ENCODE measurements at places on chromosomes 5 and 9.

GRCh38 chr9:79952401-79952800 lies 380.6 kb downstream of the TLE4 start:
- DNase-seq: no peak

DNA sequence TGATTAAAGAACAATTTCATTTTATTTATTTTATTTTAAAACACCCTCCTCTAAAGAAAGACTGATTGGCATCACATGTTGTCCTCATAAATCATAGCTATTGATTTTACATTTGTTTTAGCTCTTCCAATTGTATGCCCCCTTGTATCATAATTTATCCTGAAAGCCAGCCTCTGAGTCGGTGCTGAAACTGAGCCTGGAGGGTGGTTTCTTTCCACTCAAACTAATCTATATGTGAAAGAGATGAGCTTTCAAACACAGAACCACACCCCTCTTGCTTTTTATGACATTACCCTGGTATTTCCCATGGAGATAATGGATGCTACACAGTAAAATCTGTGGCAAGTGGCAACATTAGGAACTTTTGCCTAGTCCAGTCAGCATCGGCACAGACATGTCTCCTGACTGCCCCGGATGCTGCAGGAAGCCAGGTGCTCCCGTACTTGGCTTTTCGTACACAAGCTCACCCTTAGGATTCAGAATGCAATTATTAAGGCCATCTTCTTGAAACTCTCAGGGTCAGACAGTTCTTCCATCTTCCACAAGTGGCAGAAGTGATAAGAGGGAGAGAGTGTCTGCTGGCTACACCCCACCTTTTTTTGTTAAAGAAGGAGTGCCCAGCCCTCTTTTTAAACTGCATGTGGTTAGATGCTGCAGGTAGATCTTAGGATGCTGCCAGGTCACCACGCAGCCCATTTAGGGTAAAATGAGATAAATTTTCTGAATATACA lies 91.1 kb downstream of the SNCAIP start:
- no peak for DNase-seq

GRCh38 chr5:149745943-149746324 lies 15.8 kb downstream of the PPARGC1B start:
- no peak for DNase-seq

DNA sequence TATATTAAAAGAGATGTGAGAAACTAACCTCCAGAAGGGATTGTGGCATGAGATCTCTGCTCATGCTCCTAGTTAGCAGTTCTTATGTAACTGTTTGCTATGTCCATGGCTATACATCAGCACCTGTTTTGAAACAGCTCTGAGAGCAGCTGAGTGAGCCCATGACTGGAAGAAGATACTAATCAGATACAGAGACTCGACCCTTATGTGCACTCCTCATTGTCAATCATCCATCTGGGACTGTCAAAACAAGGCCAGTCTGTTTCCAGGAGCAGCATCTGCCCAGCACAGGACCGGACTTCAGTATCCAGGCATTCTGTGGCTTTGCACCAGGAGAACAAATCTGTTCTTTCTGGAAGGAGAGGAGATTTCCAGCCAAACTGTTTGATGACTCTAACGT lies 77.7 kb downstream of the EFNA5 start:
- DNase-seq: no peak

- DNase-seq: no peak
These were observed 47.8 kb upstream of the KLF9 start for GRCh38 chr9:70462300-70462699.

DNA sequence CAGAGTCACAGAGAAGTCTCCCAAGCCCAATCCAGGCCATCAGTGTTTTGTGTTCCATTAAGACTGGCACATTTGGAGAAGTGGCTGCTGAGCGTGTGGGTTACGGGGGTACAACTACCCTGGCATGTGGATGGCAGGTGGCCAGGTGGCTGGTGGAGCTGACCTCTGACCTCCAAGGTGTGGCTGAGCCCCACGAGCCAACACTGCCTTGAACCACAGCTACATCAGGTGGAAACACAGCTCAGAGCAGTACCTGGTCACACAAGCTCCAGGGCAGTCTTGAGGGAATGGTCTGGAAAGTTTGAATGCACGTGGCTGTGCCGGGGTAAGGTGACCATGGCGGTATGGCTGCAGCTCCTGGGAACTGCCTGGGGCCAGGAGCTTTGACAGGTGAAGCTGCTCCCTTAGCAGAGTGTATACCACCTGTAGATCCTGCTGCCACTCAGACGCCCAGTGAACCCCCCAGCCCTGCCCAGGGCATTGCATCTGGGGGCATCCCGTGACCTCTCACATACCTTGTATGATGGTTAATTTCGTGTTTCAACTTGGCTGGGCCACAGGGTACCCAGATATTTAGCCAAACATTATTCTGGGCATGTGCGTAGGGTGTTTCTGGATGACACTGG lies 207.9 kb downstream of the GADD45G start:
- peak; percentile 43 for DNase-seq

GRCh38 chr9:105978336-105978735 lies 284.0 kb downstream of the TMEM38B start:
- DNase-seq: no peak

GRCh38 chr5:33558489-33558888 lies 117.7 kb downstream of the TARS1 start:
- DNase-seq: no peak

GRCh38 chr5:59764361-59764760 lies 129.2 kb downstream of the PDE4D start:
- no peak for DNase-seq
